IMR-90 (cell line): ENCODE measurements at places on chromosomes 7 and 10. TPM values are rescaled to one million over a fixed set of nuclear protein-coding genes. Genes with fewer than 3 reads are reported as not detected.

Gene PAPOLB
- under 0.01 TPM in 2 replicates for total RNA-seq

Gene UCN3
- total RNA-seq, result not detected in 2 replicates

Gene PHF14
- total RNA-seq, result 17.2 and 24.4 TPM in 2 replicates

Gene GPR15LG
- total RNA-seq, result not detected in 2 replicates

Gene TMEM26
- total RNA-seq, result 0.36 and 0.56 TPM in 2 replicates

GRCh38 chr7:94250987-94251386 lies 143.7 kb upstream of the COL1A2 start:
- DNase-seq, result no peak

DNA sequence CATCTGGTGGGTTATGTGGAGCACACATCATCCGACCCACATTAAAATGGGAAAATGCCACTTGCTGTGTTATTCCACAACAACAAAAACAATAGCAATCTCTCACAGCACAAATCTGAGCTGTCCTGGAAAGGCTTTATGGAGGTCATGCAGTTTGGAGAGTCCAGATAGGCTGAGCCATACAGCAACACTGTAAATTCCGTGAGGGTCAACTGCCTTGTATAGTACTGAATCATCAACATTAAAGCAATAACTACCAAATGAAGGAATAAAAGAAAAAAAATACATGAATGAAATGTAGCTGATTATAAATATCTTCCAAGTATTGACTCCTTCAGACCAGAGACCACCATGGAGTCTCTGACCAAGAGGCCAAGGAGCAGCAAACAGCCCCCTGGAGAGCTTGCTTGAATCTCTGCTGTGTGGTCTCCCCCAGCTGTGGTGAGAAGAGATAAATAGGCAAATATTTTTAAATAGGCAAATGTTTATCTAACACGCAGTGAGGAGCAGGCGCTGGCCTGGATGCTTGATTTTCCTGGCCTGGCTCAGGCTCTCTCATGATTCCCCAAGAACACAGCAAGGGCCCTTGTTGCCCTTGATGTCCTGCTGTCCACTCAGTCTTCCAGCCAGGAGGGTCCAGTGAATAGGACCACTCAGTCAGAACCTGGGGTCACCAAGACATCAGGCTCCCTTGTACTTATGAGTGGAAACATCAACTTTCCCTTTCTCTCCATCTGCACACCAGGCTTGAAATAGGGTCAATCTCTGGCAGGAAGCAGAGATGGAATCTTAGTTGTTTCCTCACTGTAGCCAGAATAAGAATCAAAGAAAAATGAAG lies 1021.3 kb downstream of the XPNPEP1 start:
- no peak for DNase-seq

- no peak for DNase-seq
Measured at GRCh38 chr10:108184114-108184513, 1019.6 kb upstream of the SORCS1 start.

DNA sequence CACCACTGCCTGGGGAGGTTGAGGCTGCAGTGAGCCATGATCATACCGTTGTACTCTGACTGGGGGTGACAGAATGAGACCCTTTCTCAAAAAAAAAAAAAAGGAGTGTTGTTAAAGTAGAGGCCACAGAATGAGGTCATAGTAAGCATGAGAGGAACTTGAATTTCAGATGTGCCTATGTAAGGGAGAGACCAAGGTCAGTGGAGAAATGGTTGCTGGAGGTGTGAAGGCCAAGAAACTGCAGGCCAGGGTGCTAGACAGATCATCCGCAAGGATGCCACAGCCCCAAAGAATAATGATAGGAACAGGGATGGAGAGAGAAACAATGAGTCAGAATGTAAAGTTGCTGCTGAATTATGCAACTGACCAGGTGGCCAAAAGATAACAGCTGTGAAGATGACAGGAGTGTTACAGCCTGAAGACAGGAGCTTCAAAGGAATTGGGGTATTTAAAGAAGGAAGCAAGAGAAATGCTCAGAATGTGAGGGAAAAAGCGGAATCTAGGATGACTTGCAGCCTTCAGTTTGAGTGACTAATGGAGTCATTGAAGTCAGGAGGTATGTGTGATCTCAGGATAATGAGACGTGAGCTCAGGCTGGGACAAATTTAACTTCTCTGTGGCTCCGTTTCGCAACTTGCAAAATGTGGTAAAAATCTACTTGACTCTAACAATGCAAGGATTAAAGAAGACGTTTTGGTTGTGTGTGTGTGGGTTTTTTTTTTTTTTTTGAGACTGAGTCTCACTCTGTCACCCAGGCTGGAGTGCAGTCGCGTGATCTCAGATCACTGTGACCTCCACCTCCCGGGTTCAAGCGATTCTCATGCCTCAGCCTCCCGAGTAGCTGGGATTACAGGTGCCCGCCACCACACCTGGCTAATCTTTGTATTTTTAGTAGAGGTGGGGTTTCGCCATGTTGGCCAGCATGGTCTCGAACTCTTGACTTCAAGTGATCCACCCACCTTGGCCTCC lies 22.2 kb downstream of the TYW1B start:
- DNase-seq, result peak; percentile 82

DNA sequence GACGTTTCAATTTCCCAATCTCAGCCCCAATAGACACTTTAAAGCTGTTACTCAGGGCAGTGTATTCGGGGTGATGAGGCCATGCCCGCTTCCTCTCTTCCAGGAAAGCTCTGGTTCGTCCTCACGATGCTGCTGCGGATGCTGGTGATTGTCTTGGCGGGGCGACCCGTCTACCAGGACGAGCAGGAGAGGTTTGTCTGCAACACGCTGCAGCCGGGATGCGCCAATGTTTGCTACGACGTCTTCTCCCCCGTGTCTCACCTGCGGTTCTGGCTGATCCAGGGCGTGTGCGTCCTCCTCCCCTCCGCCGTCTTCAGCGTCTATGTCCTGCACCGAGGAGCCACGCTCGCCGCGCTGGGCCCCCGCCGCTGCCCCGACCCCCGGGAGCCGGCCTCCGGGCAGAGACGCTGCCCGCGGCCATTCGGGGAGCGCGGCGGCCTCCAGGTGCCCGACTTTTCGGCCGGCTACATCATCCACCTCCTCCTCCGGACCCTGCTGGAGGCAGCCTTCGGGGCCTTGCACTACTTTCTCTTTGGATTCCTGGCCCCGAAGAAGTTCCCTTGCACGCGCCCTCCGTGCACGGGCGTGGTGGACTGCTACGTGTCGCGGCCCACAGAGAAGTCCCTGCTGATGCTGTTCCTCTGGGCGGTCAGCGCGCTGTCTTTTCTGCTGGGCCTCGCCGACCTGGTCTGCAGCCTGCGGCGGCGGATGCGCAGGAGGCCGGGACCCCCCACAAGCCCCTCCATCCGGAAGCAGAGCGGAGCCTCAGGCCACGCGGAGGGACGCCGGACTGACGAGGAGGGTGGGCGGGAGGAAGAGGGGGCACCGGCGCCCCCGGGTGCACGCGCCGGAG lies 2.6 kb downstream of the GJD4 start:
- DNase-seq, result no peak

- peak; percentile 72 for DNase-seq
Measured at GRCh38 chr7:81111781-81112540, 193.1 kb upstream of the SEMA3C start.

- DNase-seq, result no peak
Measured at GRCh38 chr10:95414844-95415485, 124.2 kb upstream of the PDLIM1 start.

DNA sequence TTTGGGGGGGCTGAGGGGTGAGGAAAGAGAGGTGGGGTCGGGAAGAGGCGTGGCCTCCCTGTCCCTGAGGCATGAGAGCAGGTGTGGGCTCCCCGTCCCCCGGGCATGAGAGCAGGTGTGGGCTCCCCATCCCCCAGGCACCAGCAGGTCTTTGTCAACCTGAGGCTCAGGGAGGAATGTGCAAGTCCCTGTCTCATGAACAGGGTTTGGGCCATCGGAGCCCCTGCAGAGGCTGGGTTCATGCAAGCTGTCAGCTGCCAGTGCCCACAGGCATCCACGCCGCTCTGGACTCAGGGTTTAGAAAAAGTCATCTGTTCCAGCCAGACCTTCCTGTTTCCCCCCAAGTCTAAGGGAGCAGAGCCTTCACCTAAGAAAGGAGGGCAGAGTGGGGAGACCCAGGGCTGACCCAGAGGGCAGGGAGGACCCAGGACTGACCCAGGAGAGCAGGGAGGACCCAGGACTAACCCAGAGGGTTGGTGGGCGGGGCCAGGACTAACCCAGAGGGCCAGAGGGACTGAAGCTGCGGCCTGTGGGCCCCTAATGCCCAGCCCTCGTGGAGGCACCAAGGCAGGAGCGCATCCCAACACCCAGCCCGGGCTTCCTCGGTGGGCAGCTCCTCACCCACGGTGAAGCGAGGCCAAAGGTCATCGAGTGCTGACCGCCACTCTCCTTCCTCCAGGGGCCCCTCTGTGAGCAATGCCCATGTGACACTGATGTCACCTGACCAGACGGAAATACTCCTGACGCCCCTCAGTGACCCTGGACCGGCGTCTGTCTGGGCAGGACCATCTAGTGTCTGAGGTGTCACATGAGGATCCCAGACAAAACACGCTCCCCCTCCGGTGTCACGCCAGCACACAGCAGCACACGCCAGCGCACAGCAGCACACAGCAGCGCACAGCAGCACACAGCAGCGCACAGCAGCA lies 28.9 kb upstream of the GPR146 start:
- DNase-seq, result no peak

DNA sequence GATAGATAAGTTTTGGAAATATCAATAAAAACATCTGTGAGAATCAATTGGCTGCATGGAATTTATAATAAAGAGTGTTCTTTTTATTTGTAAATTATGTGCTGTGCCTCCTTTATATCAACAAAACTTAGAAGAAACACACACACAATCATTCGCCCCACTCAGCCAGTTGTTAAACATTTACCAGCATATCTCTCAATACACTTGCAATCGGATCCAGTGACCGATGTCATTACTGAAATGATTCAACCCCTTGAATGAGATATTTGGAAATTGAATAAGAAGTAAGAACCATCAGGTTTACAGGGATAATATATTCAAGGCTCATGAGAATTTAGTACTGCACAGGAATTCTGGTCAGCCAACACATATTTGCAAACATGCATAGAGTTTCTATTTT lies 35.6 kb downstream of the TAF3 start:
- no peak for DNase-seq

DNA sequence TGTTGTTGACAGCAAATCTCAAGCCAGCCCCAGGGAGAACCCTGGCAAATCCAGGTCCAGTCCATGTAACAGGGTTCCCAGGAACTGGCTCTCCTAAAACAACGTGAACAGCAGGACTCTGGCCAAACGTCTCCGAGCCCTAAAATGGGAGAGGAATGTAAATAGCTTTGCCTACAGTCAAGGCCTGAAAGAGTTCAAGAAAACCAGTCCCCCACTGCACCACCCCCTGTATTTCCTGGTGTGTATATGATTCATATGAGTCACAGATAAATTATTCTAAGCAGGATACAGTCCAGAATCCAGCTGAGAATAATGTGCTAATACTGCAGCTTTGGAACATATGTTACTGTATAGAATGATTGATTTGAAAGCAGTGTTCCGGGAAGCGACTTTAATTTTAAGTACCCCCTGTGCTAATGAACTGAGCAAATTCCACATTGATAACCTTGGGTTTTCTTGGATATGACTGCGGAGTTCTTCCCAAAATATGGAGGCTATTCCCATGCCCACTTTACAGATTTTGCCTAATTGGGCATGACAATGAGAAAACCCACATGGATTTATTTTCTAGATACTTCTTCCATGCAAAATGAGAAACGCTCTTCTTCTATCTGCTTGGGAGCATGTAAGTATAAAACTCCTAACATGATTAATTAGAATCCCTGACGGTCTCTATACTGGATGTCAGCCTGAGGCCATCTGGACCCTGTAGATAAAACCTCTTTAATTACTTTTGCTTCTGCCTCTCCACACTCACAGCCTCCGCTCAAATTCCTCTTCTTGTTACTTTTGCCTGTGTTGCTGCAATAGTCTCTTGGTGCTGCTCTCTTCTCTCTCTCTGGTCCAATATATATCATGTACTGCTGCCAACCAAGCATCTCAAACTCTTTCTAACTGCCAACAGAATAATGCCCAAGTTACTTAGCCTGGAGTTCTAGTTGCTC lies 50.2 kb downstream of the LAMB4 start:
- DNase-seq, result peak; percentile 95

DNA sequence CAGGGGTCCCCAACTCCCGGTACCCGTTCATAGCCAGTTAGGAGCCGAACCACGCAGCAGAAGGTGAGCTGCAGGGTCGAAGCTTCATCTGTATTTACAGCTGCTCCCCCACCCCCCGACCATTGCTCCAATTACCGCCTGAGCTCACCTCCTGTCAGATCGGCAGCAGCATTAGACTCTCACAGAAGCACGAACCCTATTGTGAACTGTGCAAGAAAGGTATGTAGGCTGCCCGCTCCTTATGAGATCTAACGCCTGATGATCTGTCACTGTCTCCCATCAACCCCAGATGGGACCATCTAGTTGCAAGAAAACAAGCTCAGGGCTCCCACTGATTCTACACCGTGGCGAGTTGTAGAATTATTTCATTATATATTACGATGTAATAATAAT lies 14.6 kb upstream of the AZGP1 start:
- DNase-seq, result no peak

GRCh38 chr7:73704640-73705550 lies 14.6 kb downstream of the STX1A start:
- peak; percentile 44 for DNase-seq

- no peak for DNase-seq
Measured at GRCh38 chr7:10888861-10889260, 84.8 kb upstream of the PHF14 start.
